ENCODE measurements at places on chromosomes 6 and 20.

- DNase-seq = no peak
These were observed 16.3 kb downstream of the TRAF3IP2 start for GRCh38 chr6:111589366-111589765.

DNA sequence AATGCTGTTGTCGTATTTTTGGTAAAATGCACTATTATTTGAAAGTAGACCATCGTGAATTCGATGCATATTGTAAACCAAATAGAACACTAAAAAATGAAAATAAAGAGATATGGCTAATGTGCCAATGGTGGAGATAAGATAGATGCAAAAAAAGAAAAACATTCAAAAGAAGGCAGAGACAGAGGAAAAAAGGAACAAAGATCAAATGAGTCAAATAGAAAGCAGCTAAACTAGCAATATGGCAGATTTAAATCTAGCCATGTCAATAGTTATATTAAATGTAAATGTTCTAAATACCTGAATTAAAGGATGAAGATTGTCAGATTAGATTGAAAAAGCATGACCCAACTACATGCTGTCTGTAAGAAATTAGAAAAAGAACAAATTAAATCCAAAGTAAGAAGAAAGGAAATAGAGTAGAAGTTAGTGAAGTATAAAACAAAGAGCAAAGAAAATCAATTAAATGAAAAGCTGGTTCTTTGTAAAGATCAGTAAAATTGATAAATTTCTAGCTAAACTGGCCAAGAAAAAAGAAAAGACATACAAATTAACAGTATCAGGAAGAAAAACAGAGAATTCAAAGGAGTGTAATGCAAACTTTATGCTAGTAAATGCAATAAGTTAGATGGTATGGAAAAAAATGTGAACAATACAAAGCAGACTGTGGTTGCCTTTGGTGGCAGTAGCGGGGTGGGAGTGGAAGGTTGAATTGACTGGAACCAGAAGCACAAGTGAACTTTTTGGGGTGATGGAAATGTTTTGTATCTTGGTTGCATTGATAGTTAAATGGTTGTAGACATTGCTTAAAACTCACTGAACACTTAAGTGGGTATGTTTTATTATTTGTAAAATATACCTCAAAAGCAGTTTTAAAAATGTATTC is 44.8 kb downstream of the PTPN1 start:
- DNase-seq = no peak

DNA sequence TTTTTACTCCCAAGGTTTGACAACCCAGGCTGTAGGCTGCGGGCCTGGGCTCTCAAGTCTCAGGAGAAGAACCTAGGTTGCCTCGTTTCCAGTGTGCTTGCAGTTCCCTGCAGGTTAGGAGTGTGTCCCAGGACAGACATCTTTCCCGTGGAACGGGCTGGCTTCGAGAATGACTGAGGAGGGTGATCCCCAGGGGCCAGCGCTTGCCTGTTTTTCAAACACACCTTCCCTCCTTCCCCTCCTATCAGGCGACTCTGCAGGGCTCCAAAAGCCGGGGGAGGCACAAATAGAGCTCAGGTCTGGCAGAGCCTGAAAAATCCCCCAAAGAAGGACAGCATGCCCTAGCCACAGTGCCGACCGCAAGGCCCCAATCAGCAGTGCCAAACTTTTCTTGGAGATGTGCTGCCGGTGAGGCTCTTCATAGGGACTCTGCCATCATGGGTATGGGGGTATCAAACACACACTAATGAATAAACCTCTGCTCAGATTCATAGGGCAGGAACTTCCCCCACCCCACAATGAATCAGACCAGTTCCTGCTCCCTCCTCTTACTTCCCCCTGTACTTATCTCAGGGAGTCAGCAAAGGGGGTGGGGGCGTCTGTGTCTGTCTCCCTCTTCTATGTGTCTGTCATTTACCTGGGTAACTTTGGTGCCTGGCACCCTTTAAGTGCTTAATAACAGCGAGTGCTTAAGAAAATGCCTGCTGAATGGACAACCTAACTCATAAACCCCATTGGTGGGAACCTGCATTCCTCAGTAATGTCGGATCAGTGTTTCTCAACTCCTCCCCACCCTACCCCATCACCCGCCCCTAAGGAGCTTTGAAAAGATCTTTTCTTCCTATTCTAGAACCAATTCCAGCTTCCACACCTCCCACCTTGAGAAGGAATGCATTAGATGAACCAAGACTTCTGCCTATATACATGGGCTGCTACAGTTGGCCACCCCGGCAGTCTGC is 1.6 kb downstream of the KCNG1 start:
- no peak for DNase-seq

GRCh38 chr6:109671733-109672132 is 19.3 kb downstream of the AK9 start:
- no peak for DNase-seq

DNA sequence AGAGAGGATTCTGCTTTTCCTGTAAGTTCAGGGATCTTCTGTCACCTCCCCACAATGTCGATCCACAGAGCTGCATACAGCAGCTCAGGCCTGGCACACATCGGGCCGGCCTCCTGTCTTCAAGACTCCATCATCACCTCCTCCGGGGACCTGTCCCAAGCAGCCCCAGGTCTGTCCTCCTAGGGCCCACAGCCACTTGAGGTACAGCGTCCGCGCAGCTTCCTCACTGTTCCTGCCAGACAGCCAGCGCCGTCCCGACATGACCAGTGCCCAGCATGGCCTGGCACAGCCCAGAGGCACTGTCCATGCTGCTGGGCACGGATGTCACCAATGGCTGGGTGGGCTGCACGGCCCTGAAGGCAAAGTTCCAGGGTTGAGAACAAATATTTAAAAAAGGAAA is 101.6 kb downstream of the DLL1 start:
- no peak for DNase-seq

- DNase-seq = no peak
These were observed 89.0 kb downstream of the CDS2 start for GRCh38 chr20:5215672-5216304.

DNA sequence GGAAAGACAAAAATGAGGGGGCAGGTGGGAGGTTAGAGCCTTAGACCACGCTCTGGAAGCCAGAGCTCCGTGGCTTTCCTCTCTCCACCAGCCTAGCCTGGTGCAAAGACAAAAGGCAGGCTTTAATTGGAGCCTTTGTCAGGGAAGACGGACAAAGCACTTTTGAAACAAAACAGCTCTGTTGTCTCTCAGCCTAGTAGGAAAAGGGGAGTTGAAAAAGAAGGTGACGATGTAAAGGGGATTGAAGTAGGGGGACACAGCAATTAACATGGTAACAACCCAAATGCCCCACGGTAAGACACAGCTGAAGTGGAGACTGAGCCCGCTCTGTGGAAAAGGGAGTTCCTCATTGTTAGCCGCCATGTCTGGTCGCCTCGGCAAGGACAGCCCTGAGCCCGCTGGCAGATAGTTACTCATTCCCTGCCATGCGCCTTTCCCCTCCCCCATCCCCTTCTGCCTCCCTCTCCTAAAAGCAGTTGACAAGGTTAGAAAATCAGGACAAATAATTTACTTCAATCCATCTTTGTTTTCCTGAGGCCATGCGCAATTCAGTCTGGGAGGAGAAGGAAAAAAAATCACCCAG is 93.0 kb downstream of the TCP11 start:
- DNase-seq = no peak

DNA sequence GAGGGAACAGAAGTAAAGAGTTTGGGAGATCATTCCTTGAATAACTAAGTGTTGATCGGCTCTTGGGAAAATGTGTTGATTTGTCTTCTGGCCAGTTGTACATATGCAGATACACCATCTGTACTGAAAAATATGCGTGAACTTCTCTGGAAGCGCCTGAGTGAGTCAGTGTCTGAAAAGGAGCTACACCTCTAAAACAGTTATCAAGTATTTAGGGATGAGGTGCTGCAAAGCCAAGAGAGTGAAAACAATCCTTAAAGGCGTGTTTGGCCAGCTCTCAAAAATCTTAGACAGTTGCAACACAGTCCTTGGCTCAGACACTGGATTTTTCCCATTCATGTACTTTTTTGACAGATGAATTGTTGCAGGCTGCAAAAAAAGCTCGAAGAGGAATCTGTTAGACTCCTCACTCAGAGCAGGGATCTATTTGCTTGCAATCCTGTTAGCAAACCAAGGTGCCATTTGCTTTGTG is 61.3 kb downstream of the BMP6 start:
- DNase-seq = no peak

- DNase-seq = no peak
These were observed 27.7 kb downstream of the EIF2S2 start for GRCh38 chr20:34084227-34084923.

DNA sequence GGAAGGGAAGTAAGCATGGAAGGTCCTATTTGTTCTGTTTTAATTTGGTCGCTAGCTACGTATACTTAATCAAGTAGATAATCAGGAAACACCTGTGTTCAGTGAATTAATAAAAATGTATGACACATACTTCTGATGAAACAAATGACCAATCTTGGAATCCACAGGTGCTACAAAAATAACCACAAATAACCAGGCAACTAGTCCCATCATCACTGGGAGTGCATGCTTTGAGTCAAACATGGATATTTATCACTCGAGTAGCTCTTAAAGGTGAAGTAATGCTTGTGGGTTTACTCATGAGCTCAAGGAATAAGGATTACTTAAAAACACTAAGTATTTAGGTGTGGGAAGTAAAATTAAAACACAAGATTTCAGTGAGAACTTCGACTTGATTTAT is 285.6 kb upstream of the ID4 start:
- no peak for DNase-seq

GRCh38 chr20:44805335-44805978 is 4.9 kb downstream of the RIMS4 start:
- DNase-seq = no peak

DNA sequence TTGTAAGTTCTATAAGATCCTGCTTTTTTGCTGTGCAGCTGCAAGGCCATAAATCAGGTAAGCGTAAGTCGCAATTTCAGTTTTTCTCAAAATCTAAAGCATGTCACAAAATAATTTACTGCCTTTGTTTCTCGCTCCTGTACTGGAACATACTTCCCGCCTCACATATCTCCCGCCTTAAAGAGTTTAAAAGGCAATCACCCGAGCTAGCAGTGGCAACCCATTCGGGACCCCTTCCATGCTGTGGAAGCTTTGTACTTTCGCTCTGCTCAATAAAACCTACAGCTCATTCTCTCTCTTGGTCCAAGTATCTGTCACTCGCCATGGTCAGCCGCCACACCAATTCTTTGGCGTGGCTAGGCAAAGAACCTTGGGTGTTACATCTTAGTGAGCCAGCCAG is 34.0 kb downstream of the CEP85L start:
- DNase-seq = no peak

DNA sequence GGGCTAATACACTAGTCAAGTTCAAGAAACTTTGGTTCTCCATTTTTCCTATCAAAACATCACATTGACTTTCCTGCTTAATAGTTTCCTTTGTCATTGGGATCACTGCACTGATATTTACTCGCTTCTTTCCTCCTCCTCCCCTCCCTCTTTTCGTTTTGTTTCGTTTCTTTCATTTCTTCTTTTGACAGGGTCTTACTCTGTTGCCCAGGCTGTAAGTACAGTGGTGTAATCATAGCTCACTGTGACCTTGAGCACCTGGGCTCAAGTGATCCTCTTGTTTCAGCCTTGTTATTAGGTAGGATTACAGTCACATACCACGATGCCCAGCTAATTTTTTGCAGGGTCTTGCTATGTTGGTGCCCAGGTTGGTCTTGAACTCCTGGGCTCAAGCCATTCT is 12.3 kb downstream of the PAQR8 start:
- no peak for DNase-seq

DNA sequence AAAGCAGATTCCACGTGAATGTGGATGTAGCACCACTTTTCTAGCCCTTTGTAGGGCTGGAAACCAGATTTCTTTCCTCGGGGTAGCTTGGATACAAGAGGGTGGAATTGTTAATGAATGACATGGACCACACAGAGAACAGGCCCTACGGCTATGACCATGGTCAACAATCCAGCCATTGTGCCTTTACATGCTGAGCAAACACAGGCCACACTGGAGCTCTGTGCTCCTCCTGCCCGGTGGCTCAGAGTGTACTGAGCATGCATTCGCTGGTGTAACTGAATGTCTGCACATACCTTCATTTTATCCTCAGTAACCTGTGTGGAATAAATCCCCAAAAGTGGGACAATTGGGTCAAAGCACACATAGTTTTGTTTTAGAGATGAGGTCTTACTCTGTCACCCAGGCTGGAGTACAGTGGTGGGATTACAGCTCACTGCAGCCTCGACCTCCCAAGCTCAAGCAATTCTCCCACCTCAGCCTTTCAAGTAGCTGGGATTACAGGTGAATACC is 32.8 kb downstream of the LRP11 start:
- DNase-seq = no peak
